Breast epithelium (tissue), 4 donors: ENCODE measurements at places on chromosomes 1 and 21. TPM values are rescaled to one million over a fixed set of nuclear protein-coding genes. Genes with fewer than 3 reads are reported as not detected.

LRRC38 gene
- not detected for total RNA-seq

- DNase-seq: no peak
Measured at GRCh38 chr21:25931765-25932164, 197.0 kb downstream of the GABPA start.

DNA sequence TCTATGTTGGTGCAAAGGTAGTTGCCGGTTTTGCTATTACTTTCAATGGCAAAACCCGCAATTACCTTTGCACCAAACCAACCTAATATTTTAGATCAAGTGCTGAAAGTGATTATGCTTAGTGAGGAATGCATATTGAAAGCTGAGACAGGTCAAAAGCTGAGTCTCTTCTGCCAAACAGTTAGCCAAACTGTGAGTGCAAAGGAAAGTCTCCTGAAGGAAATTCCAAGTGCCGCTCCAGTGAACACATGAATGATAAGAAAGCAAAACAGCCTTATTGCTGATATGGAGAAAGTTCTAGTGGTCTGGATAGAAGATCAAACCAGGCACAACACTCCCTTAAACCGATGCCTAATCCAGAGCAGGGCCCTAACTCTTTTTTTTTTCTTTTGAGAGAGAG is 83.1 kb upstream of the ERRFI1 start:
- no peak for DNase-seq

DNA sequence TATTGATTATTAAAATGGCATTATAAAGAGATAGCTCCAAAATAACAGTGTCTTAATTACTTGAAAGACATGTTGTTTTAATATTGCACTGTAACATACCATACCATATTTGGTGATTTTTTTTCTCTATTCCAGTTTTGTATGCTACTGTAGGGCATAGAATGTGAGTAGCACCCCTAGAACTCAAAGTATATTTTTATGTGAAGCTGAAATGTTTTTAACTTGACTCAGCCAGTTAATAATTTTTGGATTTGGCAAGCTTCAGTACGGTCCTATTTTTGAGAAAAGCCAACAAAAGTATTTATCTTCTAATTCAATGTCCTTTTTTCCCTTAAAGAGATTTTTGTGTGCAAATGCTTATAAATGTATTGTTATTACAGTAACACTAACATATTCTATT is 593.8 kb downstream of the USP25 start:
- no peak for DNase-seq

DNA sequence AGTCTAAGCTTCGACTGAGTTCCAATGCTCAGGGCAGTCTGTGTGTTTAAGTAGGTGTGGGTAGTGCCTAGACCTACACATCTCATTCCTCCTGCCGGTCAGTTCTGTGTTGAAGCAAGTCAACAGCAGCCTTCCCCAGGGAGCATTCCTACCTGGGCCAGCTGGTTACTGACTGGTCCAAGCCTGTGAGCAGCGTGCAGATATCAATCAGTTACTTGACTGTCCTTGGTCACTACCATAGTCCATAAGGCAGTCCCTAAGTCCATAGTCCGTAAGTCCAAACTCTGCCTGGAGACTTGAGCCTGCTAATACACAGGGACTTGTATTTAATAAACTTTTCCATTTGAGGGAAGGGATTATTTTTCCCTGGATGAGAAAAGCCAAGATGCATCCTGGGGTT is 171.9 kb downstream of the PGBD5 start:
- no peak for DNase-seq

MR1 gene
- 23.4 TPM for total RNA-seq

- no peak for DNase-seq
Measured at GRCh38 chr1:231678011-231678432, 51.4 kb downstream of the DISC1 start.

- no peak for DNase-seq
Measured at GRCh38 chr1:153032677-153033308, 1.8 kb downstream of the SPRR1B start.

GRCh38 chr21:38083535-38083934 is 167.3 kb upstream of the KCNJ6 start:
- DNase-seq: no peak

ANGPTL1 gene
- total RNA-seq: 137 TPM

DNA sequence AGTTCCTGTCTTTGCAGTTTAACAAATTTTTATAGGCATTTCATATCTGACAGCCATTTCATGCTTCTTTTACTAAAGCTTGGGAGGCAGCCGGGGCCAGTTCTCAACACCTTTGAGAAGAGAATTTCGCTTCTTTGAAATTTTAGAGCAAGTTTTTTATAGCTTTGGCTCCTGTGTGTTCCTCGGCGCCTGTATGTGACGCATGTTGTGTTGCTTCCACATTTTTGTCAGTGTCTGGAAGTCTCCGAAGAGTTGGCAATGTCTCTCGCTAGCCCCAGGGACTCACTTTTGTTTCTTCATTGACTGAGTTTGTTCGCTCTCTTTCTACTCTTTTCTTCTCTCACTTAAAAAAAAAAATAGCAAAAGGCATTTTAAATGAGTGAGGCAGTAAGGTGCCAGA is 386.9 kb upstream of the PLXNA2 start:
- DNase-seq: no peak

PLXNA2 gene
- 11.3 TPM for total RNA-seq

DNA sequence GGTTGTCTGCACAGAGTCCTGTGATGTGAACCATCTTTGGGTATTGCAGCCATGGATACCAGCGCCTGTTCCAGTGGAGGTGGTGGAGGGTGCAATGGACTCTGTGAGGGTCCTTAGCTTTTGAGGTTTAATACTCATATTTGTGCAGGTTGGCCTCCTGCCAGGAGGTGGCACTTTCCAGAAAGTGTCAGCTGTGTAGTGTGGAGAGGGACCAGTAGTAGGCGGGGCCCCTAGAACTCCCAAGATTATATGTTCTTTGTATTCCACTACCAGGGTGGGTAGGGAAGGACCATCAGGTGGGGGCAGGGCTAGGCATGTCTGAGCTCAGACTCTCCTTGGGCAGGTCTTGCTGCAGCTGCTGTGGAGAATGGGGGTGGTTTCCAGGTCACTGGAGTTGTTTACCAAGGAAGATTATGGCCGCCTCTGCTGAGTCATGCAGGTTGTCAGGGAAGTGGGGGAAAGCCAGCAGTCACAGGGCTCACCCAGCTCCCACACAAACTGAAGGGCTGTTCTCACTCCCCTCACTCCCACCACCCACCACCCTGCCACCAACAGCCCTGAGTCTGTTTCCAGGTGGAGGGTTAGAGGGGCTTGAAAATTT is 31.2 kb upstream of the ZNF678 start:
- no peak for DNase-seq

BCAN gene
- not detected for total RNA-seq

DNA sequence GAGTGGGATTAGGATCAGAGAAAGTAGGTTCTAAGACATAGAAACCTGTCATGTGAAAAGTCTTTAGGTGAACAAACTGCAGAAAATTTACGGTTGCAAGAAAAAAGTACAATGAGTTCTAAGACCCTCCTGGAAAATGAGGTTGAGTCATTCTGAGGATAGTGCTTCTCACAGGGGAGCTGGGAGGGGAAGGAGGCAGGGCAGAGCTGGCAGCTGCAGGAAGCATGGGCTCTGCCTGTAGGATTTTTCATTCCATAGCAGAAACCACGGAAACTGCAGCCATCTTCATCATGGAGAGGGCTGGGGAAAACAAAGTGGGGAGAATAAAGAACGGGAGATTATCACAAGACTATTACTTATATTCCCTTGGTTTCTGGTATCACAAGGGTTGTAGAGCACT is 25.8 kb upstream of the THEM4 start:
- no peak for DNase-seq

GRCh38 chr1:92419642-92420041 is 67.1 kb downstream of the GFI1 start:
- DNase-seq: no peak

DNA sequence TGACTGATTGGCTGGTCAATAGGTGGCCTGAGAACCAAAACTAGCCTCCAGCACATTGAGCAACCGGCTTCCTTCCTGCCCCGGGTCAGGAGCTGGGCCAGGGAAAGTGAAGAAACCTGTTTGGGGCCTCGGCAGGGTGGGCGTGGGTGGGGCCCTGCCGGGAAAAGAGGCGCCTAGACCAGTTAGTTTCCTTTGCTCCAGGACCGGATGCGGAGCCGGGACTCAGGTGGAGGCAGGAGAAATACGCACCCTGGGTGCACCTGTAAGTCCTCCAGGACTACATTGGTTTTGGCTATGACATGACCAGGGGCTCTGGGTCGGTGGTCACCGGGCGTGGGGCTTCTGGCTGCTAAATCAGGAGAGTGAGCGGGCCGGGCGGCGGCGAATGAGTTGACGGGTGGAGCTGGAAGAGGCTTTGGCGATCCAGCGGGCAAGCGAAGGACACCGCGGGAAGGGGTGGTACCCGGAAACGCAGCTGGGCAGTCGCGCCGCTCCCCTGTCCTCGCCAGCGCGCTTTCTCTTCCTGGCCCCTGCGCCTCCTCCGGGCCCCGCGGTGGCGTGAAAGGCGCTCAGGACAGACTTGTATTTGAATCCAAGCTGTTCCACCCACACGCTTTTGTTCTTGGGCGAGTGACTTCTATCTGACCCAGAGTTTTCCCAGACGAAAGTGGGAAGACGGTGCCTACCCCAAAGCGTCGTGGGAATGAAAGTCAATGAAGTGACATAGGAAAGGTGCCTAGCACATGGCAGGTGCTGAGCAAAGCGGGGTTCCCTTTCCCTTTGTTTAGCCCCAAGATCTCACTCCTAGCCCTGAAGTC is 30.6 kb upstream of the JUN start:
- DNase-seq: peak; percentile 74

TTLL7 gene
- total RNA-seq: 10.8 TPM

- no peak for DNase-seq
Measured at GRCh38 chr1:107433068-107433467, 292.2 kb downstream of the NTNG1 start.

- DNase-seq: no peak
Measured at GRCh38 chr1:102891868-102892625, 216.3 kb downstream of the COL11A1 start.

GJA8 gene
- total RNA-seq: not detected

- DNase-seq: no peak
Measured at GRCh38 chr21:36962098-36962780, 4.2 kb downstream of the HLCS start.

TMPRSS3 gene
- total RNA-seq: not detected

DNA sequence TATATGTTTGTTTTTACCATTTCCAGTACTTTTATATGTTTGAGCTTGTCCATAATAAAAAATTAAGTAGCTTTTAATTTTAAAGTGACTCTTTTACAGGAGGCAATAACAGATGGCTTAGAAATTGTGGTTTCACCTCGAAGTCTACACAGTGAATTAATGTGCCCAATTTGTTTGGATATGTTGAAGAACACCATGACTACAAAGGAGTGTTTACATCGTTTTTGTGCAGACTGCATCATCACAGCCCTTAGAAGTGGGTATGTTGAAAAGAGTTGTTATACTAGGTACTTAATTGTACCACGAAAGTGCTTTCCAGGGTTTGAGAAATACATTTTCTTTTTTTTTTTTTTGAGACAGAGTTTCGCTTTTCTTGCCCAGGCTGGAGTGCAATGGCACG is 46.1 kb downstream of the RNF2 start:
- no peak for DNase-seq
